ENCODE measurements at places on chromosomes 7 and 10.

DNA sequence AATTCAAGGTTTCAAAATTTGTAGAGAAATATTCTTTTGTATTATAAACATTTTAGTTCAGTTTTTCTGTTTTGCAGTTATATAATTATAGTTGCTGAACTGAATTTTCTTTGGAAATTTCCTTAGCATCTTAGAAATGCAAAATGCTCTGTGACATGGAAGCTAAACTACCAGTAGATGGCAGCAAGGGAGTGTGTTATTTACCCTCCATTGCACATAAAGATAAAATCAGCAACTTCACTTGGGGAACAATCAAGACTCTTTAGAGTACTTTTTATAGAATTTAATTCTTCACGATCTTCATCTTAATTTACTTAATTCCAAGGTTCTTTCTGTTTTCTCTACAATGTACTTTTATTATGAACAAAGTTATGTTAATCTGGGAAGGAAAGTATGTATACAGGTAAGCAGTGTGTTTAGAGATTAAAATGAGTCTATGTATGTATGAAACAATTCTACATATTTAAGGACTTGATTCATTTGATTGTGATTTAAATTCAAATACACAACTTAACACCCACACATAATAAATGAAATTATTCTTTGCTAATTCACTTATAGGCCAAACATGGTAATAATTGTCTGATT lies 404.2 kb downstream of the THSD7A start:
- peak; percentile 65 for DNase-seq

- DNase-seq, result peak; percentile 56
Observed at GRCh38 chr7:104328296-104328969, at the start of gene LHFPL3. LHFPL3 (plus strand) TSS chr7:104328603.

DNA sequence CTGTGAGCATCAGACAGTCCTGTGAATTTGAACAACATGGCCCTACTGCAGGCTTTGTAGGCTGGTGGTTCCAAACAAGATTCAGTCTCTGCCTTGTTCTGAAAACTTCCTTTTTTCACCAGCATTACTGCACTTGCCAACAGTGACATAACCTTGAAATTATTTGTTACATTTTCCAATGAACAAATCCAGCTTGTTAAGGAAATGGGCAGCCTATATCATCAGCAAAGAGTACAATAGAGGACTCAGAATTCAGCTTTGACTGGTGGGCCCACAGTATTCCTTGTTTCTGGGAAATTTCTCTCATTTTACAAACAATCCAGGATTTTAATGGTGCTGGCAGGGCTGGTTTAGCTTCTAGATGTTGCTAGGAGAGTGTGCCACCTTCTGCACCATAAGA lies 703.7 kb upstream of the FZD8 start:
- no peak for DNase-seq

- DNase-seq, result no peak
Observed at GRCh38 chr10:51075043-51075872, 971 bp downstream of the PRKG1 start.

- no peak for DNase-seq
Observed at GRCh38 chr7:28128608-28129007, 52.0 kb downstream of the JAZF1 start.

GRCh38 chr10:96890172-96890513 lies 58.0 kb downstream of the LCOR start:
- no peak for DNase-seq

- DNase-seq, result peak; percentile 79
Observed at GRCh38 chr10:124217906-124218804, 124.8 kb upstream of the CHST15 start.

GRCh38 chr7:106613848-106614560 lies 47.0 kb downstream of the CCDC71L start:
- DNase-seq, result no peak

- no peak for DNase-seq
Observed at GRCh38 chr7:34015651-34016050, 110.3 kb downstream of the BMPER start.

DNA sequence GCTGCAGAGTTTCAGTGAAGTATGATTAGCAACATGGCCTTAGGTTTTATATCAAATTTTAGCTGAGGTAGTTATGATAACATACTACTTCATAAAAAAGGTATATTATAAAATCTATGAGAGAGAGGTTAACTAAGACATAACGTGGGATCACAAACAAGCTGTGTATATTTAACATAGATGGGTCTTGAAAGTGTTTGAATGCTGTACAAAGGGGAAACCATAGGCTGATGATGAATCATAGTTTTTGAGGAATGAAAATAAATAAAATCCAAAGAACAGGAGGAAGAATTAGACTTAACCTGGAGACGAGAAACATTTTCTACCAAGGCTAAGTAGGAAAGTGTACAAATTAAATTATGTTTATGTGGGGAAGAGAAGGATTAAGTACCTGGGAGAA lies 119.0 kb downstream of the GNAI1 start:
- no peak for DNase-seq

- no peak for DNase-seq
Observed at GRCh38 chr7:96217147-96217546, 104.8 kb downstream of the SLC25A13 start.

GRCh38 chr7:28872226-28872625 lies 85.9 kb downstream of the TRIL start:
- DNase-seq, result no peak

- DNase-seq, result no peak
Observed at GRCh38 chr7:23959821-23960220, 249.8 kb downstream of the STK31 start.

All from iPS-NIHi11 (cell line).